ENCODE measurements at places on chromosomes 7 and 10. TPM values are rescaled to one million over a fixed set of nuclear protein-coding genes. Genes with fewer than 3 reads are reported as not detected.

DNA sequence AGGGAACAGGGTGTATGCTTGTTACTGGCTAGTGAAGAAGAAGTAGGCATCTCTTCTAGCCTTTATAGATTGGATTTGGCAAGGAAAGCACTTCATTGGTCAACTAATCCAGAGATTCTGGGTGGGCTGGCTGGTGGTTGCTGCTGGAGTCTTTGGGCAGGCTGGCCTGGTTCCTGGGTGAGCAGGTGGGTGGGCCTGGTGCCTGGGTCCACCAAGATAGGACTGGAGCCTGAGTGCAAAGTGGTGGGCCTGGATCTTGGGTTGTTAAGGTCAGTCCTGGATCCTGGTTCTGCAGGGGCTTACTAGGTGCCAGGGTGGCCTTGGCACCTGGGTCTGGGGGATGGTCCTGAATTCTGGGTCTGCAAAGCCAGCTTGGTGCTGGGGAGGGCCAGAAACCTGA, 482.4 kb upstream of the GHITM start:
- no peaks in the 10 kb centered on the region for H3K27me3 ChIP-seq
- no peak overlapping the region for H3K27ac ChIP-seq
- no peaks in the 10 kb centered on the region for H3K4me1 ChIP-seq
- H3K36me3 ChIP-seq: no peaks in the 10 kb centered on the region

The AGR3 gene
- not detected for total RNA-seq

The GPR26 gene
- total RNA-seq: not detected

DNA sequence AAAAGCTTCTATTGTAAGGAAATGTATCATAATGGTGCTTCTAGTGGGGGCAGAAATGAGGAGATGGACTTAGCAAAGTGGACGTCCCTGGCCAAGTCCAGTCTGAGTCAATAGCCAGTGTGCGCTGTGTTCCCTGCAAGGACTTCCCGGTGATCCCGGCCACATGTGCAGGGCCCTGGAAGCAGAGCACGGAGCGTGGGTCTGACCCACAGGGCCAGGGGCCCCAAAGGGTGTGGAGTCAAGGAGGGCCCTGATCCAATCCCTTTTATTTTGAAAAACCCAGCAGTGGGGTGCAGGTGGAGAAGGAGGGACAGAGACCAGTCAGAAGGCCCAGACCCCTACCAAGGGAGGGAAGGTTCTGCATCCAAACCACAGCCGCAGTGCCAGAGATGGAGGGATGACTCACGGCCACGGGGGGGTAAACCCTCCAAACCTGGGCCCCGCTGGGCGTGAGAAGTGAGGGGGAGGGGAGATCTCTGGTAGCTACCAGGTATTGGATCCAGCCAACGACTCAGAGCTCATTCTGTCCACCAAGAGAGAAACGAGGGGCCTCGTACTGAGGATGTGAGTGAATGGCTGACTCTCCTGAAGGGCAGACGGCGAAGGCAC, 57.2 kb upstream of the VIPR2 start:
- H3K4me3 ChIP-seq: no peak overlapping the region
- H3K27me3 ChIP-seq: no peaks in the 10 kb centered on the region
- no peaks in the 10 kb centered on the region for H3K36me3 ChIP-seq
- no peak overlapping the region for H3K27ac ChIP-seq
- no peaks in the 10 kb centered on the region for H3K4me1 ChIP-seq

DNA sequence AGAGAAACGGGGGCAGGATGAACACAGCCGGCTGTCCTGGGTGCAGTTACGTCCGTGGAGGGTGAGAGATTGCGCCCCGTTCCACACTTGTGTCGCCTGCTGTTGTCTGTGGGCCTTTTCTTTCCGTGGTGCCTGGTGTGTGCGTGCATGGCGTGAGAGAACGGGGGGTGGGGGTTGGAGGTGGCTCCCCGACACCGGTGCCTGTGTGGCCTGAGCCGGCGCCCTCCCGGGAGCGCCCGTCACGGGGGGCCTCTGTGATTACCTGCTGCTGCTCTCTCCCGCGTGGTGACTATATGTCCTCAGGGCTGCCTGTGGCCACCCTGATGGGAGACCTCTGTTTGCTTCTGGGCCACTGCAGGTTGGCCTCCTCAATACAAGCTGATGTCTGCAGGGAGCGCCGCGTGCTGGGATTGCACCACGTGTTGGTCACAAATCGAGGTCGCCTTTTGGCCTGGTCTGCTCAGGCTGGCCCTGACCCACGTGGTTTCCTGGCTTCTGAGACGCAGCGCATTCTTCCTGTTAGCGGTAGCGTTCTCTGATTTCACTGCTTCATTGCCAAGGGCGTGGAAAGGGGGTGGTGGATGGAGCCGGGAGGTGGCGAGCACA, 10.9 kb upstream of the AP5Z1 start:
- H3K27me3 ChIP-seq: no peaks in the 10 kb centered on the region
- no peak overlapping the region for H3K27ac ChIP-seq
- H3K36me3 ChIP-seq: peaks cover 70% of the 10 kb centered on the region
- no peak for DNase-seq
- no peak overlapping the region for H3K4me3 ChIP-seq

The NACAD gene
- 1.5 TPM for total RNA-seq

DNA sequence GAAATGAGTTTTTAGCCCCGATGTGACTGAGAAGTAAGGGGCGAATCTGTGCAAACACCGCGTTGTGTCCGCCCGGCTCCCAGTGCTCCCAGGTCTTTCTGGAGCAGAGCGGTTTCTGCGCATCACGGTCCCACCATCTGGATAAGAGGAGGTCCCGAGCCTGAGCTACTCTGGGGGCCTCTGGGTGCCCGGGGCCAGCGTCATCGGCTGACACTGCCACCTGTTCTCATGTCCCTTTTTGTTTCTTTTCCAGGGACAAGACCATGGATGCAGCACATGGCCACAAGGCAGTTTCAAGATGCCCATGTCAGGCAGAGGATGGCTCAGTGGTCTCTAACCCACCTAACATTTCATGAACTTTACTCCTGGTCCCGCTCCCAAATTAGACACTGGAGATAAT, 24.9 kb downstream of the KLF6 start:
- no peak overlapping the region for H3K27ac ChIP-seq
- no peaks in the 10 kb centered on the region for H3K36me3 ChIP-seq
- H3K4me1 ChIP-seq: peaks cover 69% of the 10 kb centered on the region
- H3K27me3 ChIP-seq: no peaks in the 10 kb centered on the region
- H3K4me3 ChIP-seq: no peak overlapping the region

DNA sequence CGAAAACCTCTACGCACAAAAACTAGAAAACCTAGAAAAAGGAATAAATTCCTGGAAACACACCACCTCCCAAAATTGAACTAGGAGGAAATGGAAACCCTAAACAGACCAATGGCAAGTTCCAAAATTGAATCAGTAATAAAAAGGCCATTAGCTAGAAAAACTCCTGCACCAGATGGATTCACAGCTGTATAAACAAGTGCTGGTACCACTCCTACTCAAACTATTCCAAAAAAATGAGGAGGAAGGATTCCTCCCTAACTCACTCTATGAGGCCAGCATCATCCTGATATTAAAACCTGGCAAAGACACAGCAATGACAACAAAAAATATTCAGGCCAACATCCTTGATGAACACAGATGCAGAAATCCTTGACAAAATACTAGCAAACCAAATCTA, 228.2 kb downstream of the CHRM2 start:
- H3K4me3 ChIP-seq: no peak overlapping the region
- no peak overlapping the region for H3K27ac ChIP-seq
- H3K27me3 ChIP-seq: no peaks in the 10 kb centered on the region
- DNase-seq: no peak

- H3K4me3 ChIP-seq: no peak overlapping the region
- H3K27me3 ChIP-seq: no peaks in the 10 kb centered on the region
Observed at GRCh38 chr10:13775786-13776775, 189.3 kb downstream of the PRPF18 start.

- H3K36me3 ChIP-seq: no peaks in the 10 kb centered on the region
- no peak overlapping the region for H3K4me3 ChIP-seq
- DNase-seq: no peak
Observed at GRCh38 chr7:155509725-155510551, 36.4 kb downstream of the CNPY1 start.

The MYOZ1 gene
- not detected for total RNA-seq

DNA sequence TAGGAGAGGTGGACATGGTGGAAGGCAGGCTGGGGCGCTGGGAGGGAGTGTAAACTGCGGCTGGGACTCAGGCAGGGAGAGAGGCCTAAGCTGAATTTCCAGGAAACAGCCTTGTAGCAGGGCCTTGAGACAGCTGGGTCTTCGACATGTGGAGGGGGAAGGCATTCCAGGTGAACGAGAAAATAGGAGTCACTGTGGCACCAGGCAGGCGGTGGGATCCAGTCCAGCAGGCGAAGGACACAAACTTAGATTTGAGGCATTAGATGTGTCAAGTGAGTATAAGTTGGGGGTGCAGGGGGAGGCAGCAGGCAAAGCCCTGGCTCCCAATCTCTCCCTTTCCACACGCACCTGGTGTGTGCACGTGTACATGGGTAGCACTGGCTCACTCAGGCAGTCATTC, 105.3 kb downstream of the PTPN20 start:
- H3K27ac ChIP-seq: no peak overlapping the region
- H3K4me3 ChIP-seq: no peak overlapping the region
- H3K36me3 ChIP-seq: no peaks in the 10 kb centered on the region
- H3K27me3 ChIP-seq: peaks cover 9% of the 10 kb centered on the region
- no peaks in the 10 kb centered on the region for H3K4me1 ChIP-seq

GRCh38 chr7:108488768-108489538, 32.7 kb upstream of the NRCAM start:
- no peak overlapping the region for H3K27ac ChIP-seq
- H3K36me3 ChIP-seq: peaks cover 4% of the 10 kb centered on the region

DNA sequence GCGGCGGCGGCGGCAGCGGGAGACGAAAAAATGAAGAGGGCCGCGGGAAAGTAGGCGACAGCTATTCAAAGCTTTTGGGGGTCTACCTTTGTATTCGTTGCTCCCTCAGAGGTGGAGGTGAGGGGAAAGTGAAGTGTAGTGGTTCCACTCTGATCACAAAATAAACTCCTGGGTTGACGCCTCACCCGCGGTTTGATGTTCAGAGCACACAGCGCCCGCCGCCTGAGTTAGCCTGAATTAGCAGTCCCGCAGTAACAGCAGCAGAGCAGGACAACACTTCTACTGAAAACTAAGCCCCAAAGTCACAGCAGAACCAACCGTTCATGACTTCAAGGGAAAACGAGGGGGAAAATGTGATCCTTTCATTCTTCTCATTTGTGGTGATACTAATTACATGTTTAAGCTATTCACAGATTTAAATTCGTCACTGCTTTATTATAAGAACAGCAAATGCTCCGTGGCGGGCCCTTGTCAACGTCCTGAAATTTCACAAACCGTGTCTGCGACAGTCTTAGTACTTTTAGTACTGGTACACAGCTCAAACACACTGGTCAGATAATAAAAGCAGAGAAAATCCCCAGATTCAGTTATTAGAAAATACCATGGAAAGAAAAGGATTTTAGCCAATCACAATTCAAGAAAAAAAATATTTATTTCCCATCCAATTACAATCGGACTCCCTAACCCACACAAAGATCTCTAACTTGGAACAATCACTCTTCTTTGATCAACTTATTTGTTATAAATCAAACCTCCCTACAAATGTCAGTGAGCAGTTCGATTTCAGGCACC, 563 bp upstream of the JMJD1C start:
- peak; percentile 91 for DNase-seq
- H3K36me3 ChIP-seq: peaks cover 11% of the 10 kb centered on the region
- peak overlapping the region; percentile 93 for H3K4me3 ChIP-seq
- peak overlapping the region; percentile 73 for H3K27ac ChIP-seq
- peaks cover 5% of the 10 kb centered on the region for H3K4me1 ChIP-seq
- no peaks in the 10 kb centered on the region for H3K27me3 ChIP-seq

GRCh38 chr7:81459485-81459884, 310.4 kb downstream of the HGF start:
- no peak overlapping the region for H3K4me3 ChIP-seq
- H3K36me3 ChIP-seq: no peaks in the 10 kb centered on the region
- DNase-seq: no peak
- no peak overlapping the region for H3K27ac ChIP-seq
- no peaks in the 10 kb centered on the region for H3K4me1 ChIP-seq

DNA sequence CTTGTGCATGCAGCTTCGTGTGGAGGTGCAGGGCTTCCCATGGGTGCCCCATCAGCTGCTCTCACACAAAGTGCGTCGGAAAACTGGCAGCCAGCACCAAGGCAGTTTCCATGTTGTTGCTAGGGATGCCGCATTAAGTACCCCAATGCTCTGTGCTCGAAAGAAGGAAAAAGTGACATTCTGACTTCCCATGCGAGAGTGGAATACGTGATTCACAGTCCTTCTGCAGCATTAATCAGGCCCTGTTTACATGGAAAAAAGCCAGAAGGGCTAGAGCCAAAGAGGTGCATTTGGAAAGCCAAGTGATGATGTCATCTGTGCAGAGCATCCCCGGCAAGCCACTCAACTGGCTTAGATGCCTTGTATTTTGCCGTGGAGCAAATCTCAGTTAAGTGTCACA, 258.3 kb downstream of the GATA3 start:
- H3K36me3 ChIP-seq: no peaks in the 10 kb centered on the region
- H3K4me3 ChIP-seq: no peak overlapping the region
- DNase-seq: no peak
- H3K27ac ChIP-seq: no peak overlapping the region
- no peaks in the 10 kb centered on the region for H3K4me1 ChIP-seq

The PIK3CG gene
- total RNA-seq: 1.2 TPM

GRCh38 chr7:17472518-17472917, 174.1 kb downstream of the AHR start:
- H3K36me3 ChIP-seq: no peaks in the 10 kb centered on the region
- no peaks in the 10 kb centered on the region for H3K27me3 ChIP-seq
- H3K27ac ChIP-seq: no peak overlapping the region

The PLA2G12B gene
- not detected for total RNA-seq

The SLC35G1 gene
- total RNA-seq: 15.4 TPM

The TMEM225B gene
- total RNA-seq: 1.1 TPM

- peaks cover 64% of the 10 kb centered on the region for H3K4me1 ChIP-seq
- no peaks in the 10 kb centered on the region for H3K27me3 ChIP-seq
- peaks cover 37% of the 10 kb centered on the region for H3K36me3 ChIP-seq
- peak overlapping the region; percentile 97 for H3K27ac ChIP-seq
Observed at GRCh38 chr7:43646603-43647338, 63.9 kb downstream of the STK17A start.

DNA sequence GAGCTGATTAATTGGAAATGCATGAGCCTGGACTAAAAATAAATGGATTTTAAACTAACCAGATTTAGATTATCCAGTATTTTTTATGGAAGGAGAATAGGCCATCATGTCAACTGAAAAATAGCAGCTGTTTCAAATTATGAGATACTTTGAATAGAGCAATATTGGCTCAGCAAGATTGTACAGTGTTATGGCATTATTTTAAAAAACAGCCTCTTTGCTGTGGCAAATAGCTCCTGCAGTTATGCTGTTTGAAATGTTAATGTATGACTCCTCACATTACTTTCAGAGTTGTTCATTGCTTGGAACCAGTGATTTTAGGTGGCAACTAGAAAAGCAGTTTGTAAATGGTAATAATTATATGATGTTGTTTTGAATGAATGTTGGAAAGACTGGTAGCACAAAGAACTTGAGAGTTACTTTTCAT, 244.5 kb downstream of the KIAA1217 start:
- no peak for DNase-seq
- no peak overlapping the region for H3K27ac ChIP-seq
- H3K4me3 ChIP-seq: no peak overlapping the region
- H3K36me3 ChIP-seq: no peaks in the 10 kb centered on the region
- peaks cover 17% of the 10 kb centered on the region for H3K4me1 ChIP-seq

The NUTM2E gene
- 0.05 TPM for total RNA-seq

GRCh38 chr10:101467286-101467770, 113.4 kb downstream of the BTRC start:
- no peaks in the 10 kb centered on the region for H3K27me3 ChIP-seq
- no peaks in the 10 kb centered on the region for H3K4me1 ChIP-seq
- H3K4me3 ChIP-seq: no peak overlapping the region
- peak; percentile 50 for DNase-seq

- H3K4me3 ChIP-seq: no peak overlapping the region
- no peak for DNase-seq
- H3K36me3 ChIP-seq: no peaks in the 10 kb centered on the region
- H3K27ac ChIP-seq: no peak overlapping the region
Observed at GRCh38 chr10:128751284-128751683, 625.1 kb upstream of the MKI67 start.

The THSD7A gene
- total RNA-seq: not detected

All from SJSA1 (cell line).